ENCODE measurements at places on chromosomes 7 and 10. TPM values are rescaled to one million over a fixed set of nuclear protein-coding genes. Genes with fewer than 3 reads are reported as not detected.

DNA sequence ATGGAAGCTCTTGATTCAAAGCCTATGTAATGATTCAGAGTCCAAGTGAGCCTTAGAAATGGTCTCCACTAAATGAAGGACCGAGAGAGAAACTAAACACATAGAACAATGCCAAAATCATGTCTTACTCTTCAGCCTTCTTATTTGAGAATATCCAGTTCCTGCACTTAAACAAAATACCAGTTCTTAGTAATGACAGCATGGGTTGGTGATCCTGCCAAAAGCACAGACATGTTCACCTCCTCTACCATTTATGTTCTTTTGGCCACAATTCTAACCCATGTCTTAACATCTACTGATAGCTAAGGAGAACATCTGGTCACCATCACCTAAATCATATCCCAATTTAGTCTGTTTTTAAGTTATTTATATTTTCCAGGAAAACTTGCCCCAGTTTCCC lies 239.6 kb upstream of the PTN start:
- no peak for DNase-seq

GRCh38 chr7:20839196-20839735 lies 52.6 kb upstream of the SP8 start:
- DNase-seq = no peak

DNA sequence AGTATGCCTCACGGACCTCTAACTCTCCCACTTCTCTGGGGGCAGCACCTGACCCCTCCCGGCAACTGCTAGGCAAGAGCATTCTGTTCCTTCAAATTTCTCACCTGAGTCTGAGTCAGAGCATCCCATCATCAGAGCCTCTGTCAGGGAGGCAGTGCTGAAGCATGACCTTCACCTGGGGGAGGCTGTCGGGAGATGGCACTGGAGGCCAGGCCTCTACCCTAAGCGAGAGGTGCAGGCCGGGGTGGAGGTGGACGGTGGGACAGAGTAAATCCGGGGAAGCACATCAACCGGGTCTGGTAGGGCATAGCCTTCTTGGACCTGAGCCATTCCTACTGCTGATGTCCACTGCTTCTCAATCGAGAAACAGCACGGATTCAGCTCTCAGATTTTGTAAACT lies 90.4 kb downstream of the SPAG6 start:
- DNase-seq = no peak

GRCh38 chr7:116177009-116177408 lies 33.3 kb upstream of the TES start:
- DNase-seq = peak; percentile 56

DNA sequence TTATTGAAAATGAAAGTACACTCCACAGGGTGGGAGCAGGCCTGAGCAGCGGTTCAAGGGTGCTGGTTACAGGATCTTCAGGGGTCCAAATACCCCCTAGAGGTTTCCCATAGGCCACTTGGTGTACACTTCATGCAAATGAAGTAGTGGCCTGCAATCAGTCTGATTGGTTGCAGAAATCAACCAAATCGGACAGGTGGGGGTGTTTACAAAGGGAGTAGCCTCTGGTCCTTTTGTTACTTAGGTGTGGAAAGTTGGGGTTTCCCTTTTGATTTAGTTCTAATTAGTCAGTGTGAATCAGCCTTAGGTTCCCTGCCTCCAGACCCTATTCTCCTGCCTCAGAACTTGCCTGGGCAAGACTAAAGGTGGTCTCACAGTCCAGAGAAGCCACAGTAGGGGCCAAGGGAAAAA lies 49.6 kb downstream of the SYPL1 start:
- no peak for DNase-seq

DNA sequence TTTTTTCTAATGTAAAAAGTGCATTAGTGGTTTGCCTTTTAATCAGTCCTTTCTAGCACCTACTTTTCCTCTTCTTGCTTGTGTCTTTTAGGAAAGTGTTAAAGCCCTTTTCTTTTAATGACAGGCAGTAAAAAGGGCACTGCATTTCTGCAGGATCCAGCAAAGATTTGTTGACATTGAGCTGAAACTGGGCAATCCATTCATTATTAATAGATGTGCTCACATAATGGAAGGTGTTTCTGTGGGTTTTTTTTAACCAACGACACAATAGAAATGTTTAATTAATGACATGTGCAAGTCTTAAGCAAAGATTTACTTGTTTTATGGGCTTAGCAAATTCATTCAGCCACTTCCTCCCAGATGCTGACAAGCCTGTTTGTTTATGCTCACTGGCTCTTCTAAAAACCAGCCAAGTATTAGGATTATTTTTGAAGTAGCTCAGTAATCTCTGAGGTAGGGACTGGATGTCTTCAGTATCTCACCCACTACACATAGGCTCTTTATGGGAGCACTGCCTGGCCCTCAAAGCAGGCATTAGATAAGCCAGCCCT lies 1201.1 kb downstream of the SORCS1 start:
- DNase-seq = no peak

DNA sequence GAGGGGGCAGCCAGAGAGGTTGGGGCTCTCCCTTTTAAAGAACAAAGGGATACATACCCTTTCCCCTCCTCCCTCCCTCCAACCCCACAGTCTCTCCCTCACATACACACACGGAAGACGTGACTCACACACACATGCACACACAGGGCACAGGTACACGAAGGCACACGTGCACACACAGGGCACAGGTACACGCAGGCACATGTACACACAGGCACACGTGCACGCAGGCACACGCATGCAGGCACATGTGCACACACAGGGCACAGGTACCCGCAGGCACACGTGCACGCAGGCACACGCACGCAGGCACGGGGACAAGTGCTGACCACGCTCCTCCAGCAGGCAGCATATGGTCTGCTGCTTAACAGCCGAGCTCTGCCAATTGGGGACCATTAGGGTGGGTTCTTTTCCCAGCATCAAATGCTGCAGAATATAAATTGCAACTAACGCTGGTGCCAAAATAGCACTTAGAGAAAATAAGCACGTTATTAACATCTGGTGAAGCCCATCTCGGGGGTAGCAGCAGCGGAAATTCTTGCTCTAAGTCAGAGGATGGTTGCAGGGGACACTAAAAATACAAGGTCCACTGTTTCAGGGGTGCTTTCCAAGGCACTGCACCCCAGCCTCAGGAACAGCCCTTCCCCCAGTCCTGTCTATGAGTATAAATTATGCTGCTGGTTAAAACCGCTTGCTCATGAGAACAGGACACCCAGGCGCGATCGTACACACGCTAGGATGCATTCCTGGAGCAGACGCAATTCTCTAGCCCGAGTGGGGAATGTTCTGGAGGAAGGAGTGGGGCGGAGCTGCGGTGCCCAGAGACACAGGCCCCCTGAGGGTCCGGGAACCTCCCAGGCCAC lies 55.2 kb upstream of the TNRC18 start:
- DNase-seq = no peak

DNA sequence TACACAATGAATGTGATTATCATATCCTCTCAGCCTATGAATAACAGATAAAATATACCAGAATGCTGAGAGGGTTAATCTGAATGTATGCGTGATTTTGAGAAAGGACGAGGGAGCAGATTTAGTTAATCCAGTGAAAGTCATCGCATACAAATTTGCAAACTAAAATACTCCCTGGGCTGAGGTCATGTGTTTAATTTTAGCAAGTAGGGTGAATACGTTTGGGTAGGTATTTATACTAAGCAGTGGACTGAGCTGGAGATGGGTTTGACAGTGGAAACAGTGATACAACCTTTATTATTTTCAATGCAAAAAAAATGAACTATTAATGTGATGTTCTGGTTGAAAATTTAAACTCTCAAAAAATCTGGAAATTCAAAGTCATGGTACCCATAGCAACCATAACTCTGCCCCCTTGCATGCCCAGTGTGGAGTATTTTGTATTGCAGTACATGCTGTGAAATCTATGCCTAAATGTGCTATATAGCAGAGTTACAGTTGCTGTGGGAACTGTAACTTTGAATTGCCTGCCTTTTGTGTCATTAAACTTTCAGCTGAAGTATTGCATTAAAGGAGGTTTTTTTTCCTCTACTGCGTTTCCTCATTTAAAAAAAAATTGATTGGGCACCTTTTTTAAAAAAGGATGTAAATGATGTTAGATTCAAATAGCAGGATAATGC lies 9.5 kb upstream of the ARID5B start:
- no peak for DNase-seq

- DNase-seq = peak; percentile 89
Observed at GRCh38 chr10:30786131-30786530, 156.6 kb upstream of the LYZL2 start.

DNA sequence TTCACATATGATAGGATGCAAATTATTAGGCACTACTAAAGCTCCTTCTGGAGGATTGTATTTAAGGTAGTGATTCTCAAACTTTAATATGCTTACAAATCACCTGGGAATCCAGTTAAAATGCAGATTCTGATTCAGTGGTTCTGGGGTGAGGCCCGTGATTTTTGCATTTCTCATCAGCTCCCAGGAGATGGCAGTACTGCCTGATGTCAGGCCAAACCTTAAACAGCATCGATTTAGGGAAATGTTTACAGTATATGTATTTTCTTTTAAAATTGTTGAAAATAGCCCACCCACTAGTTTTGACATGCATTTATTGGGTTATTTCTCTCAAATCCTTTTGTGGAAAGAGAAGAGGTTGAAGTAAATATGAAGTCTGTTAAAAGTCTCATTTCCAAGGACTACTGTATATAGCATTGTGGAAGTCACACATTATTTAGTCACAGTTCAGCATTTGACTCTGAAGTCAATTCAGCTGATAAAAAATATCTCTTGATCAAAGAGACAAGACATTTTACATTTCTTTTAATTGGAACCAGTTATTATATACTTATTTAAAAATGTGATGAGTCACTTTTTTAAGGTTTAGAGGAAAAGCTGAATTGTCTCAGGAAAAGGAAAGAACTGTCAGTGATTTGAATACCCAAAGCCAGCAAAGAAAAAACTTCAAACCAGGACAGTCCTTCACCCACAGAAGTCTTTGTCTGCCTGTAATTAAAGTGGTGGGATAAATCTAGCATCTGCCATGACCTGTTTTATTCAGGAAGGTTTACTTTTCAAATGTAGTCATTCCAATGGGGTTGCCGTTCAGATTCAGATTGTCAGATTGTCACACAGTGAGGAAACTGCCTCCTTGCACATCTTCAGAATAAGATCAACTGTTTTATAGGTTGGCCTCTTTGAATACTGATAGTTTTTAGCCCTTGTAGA lies 21.1 kb upstream of the HBP1 start:
- peak; percentile 36 for DNase-seq

- no peak for DNase-seq
Observed at GRCh38 chr10:44245601-44245938, 139.3 kb downstream of the CXCL12 start.

- DNase-seq = no peak
Observed at GRCh38 chr7:108653526-108653925, 83.9 kb downstream of the DNAJB9 start.

DNA sequence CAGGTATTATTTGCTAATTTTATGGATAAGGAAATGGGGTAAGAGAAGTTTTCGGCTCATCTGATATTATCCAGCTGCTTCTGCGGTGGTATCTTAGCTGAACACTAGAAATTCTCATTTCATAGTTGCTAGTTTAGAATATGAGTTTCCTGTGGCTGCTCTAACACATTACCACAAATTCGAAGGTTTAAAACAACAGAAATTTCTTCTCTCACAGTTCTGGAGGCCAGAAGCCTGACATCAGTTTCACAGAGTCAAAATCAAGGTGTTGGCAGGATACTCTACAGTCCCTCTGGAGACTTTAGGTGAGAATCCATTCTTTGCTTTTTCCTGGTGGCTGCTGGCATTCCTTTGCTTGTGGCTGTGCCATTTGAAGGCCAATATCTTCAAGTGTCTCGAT lies 205.9 kb downstream of the PTEN start:
- DNase-seq = no peak

- peak; percentile 66 for DNase-seq
Observed at GRCh38 chr10:112565434-112566053, 118.5 kb downstream of the VTI1A start.

DNA sequence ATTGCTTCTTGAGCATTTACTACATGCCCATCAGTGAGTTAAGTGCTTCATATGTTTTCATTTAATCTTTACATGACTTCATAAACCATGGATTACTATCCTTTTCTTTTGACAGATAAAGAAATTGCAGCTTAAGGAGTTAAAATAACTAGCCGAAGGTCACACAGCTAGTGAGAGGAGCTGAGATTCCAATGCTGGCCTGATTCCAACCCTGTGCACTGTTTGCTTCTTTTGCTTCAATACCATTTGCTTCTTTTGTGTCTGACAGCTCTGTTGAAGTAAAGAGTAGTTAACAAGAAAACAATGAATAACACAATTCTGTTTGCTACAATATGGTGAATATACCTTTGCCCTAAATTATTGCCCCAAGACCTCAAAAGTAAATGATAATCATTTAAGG lies 132.4 kb downstream of the GRM3 start:
- no peak for DNase-seq

- DNase-seq = no peak
Observed at GRCh38 chr10:86314616-86315548, 51.7 kb downstream of the GRID1 start.

GRCh38 chr10:112434988-112435619 lies 11.6 kb downstream of the ZDHHC6 start:
- DNase-seq = peak; percentile 21

GRCh38 chr10:6665847-6666246 lies 85.8 kb upstream of the PRKCQ start:
- no peak for DNase-seq

DNA sequence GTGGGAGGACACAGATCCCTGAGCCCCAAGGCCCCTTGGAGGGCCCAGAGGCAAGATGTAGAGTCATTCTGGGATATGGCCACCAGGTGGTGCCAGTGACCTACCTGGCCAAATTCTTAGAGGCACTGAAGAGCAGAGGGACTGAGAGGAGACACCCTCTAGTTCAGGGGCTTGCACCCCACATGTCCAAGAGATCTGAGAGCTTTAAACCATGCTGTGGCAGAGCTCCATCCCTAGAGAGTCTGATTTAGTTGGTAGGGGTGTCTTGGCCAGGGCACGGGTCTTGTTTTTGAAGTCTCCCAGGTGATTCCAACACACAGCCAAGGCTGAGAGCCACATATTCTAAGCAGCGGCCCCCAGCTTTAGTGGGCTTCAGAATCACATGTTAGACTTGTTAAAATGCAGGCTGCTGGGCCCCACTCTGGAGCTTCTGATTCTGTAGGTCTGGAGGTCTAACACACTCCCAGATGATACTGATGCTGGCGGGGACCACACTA lies 52.5 kb downstream of the PRF1 start:
- peak; percentile 56 for DNase-seq

GRCh38 chr7:27586825-27587224 lies 75.9 kb downstream of the HIBADH start:
- peak; percentile 71 for DNase-seq

The GSDME gene
- total RNA-seq = 42.6 TPM

The ZNHIT1 gene
- total RNA-seq = 116 TPM

The CPA2 gene
- total RNA-seq = not detected

The CYP2C8 gene
- total RNA-seq = not detected

The SMKR1 gene
- total RNA-seq = 0.71 TPM

The RADIL gene
- total RNA-seq = 2.5 TPM

The PLAC9 gene
- not detected for total RNA-seq

The SPDYE8 gene
- total RNA-seq = not detected

The CLDN4 gene
- 0.19 TPM for total RNA-seq

The SYCE1 gene
- not detected for total RNA-seq

The SLC16A12 gene
- total RNA-seq = 0.45 TPM

The GBX1 gene
- total RNA-seq = not detected

All from LHCN-M2 (cell line).